ENCODE measurements at places on chromosomes 7 and 10.

DNA sequence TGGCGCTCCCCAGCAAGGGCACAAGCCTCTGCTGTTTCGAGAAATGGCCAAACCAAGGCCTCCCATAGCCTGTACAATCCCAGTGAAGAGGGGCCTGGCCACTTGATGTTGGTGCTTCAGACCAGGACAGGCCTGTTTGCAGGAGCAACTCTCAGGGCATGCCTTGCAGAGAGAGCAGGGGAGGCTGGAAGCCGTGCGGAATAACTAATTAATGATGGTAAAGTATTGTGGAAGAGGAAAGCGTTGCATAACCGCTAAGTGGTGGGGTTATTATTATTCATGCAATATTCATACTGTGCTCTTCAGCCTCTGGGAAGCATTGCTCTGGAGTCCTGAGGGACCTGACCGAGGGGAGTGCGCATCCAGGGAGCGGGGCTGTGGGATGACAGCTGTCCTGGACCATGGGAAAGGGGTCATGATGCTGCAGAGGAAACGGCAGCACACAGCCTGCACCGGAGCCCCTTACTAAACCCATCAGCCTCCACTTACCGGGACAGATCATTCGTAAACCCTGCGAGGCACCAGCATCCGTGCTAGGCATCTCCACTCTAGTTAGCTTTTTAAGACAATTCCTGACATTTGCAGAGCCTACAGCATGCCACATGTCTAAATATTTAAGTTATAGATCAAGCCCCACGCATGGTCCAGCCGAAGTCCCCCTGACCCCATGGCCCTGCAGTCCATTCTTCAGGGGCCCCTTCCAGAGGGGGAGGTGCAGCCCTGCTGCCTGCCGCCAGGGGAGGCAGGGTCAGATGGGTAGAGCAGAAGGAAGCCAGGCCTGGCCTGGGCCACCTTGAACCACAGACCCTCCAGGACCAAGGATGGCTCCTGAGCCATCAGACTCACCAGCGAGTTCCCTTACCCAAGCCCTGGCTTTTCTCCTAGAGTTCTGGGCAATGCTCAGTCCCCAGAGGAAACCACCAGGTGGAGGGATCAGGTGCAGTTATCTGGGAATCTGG is 11.6 kb downstream of the TMEM273 start:
- no peak for DNase-seq

- DNase-seq: no peak
Observed at GRCh38 chr10:3477683-3478082, 305.1 kb upstream of the PITRM1 start.

DNA sequence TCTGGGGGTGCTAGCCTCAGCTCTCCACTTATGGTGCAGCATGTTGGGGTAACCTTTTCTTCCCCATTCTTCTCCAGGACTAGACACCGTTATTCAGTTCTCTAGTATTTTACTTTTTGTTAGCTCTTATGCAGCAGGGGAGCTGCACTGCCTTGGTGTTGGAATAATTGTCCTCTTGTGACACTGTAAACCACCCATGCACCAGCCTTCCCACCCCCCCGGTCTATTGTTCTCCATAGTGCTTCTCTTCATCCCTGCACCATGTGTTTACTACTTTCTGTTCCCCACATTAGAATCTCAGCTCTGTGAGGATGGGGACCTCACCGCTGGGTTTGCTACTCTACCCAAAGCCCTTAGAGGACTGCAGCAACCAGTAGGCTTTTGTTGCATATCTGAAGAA is 230.7 kb downstream of the RPS24 start:
- DNase-seq: no peak

DNA sequence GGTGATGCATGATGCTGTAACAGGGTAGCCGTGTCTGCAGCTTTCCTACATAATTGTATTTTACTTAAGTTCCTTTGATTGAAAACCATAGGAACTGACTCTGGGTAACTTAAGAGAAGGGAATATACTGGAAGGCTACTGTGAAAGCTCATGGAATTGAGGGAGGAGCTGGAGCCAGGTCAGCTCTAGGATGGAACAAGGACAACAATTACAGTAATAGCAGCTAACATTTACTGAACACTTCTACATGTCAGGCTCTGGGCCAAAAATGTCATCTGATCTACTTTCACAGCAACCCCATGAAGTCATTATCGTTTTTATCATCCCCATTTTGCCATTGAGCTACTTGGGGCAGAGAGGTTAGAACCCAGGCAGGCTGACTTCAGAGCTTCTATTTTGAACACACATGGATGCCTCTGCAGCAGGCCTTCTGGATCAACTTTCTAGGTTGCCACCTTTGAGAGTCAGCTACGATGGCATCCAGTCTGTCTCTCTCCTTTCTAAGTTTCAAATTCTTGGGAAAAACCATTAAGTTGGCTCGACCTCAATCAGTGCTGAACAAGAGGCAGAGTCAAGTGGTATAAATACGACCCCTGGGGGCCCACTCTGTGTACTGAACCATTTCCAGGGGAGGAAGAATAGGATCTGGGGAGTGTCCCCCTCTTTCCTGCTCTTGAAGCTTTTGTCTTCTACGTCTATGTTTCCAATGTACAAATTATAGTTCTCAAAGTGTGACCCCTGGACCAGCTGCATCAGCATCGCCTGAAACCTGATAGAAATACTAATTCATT is 272.3 kb upstream of the PLPP4 start:
- no peak for DNase-seq

- no peak for DNase-seq
Observed at GRCh38 chr10:71258046-71258445, 45.7 kb downstream of the UNC5B start.

- DNase-seq: no peak
Observed at GRCh38 chr7:915291-916218, 38.9 kb downstream of the ADAP1 start.

All from HAP-1 (cell line).